NCI-H2171 (cell line): ENCODE measurements at places on chromosomes 2 and 18.

DNA sequence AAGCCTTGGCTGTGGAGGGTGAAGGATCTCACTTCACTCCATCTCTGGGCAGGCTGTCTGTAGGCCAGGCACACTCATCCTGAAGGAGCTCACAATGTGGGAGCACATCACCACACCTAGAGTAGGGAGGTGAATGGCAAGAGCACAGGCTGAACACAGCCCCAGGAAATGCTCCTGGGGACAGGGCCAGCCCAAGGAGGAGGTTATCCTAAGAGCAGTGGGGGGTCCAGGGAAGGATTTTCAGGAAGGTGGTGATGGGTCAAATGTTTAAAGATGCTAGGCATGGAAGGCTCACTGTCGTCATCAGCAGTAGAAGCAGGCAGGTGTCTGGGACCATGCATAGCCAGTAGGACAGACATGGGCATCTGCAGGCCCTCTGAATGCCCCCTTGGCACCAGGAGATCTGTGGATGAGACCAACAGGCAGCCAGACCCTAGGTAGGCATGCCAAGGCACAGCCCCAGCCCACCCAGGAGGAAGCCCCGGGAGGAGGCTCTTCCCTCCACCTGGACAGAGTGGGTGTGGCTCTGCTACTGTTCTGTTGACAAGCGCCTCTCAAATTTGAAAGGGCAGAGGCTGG lies 91.7 kb upstream of the RAB6C start:
- DNase-seq = no peak

- no peak for DNase-seq
Observed at GRCh38 chr18:12904012-12904516, 20.0 kb upstream of the PTPN2 start.

DNA sequence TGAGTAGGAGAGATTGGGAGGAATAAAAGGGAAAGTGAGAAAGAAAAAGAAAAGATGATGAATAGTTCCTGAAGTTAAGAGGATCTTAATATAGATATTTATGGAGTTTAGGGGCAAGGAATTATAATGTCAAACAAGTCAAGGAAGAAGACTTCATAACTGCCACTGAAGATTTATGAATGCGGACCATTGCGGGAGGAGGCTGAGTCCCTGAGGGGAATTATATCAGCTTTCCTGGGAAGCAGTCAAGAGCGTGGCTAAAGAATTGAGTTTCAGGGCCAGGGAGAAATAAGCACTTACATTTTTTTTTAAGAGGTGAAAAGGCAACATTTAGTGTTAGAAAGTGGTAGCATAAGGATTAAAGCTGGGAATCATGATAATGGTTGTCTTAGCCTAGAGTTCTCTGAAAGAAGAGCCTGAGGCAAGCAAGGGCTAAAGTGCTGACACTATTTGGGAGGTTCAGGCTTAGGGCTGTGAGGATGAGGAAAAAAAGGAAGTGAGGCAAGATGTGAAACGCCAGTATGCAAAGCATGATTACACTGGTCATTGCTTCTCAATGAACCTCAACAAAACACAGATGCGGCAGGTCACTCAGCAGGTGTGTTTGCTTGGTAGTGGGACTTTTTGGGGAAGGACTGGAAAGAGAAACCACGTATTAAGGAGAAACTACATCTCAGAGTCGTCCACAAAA lies 217.1 kb downstream of the SLC4A3 start:
- no peak for DNase-seq

- DNase-seq = no peak
Observed at GRCh38 chr2:40251137-40251536, 200.8 kb downstream of the SLC8A1 start.

- DNase-seq = no peak
Observed at GRCh38 chr18:31245820-31246219, 72.1 kb upstream of the DSG1 start.

- no peak for DNase-seq
Observed at GRCh38 chr18:46567196-46567595, 89.8 kb downstream of the LOXHD1 start.

DNA sequence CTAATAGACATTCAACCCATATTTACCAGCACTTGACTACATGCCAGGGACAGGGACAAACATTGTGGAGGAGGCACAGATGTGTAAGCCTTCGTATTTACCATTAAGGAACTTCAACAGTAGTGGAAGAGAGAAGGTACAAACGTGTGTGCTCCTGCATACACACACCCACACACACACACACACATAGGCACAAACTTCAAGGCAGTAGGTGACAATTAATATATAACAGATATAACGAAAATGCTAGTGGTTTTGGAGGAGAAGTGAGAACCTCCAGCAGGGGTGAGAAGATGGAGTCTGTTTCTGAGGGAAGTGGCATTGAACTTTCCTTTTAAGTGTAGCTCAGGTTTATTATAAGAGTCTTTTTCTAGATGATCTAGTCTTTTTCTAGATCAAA lies 231.1 kb downstream of the SETBP1 start:
- no peak for DNase-seq

- DNase-seq = no peak
Observed at GRCh38 chr2:42013409-42013808, 34.4 kb upstream of the PKDCC start.

DNA sequence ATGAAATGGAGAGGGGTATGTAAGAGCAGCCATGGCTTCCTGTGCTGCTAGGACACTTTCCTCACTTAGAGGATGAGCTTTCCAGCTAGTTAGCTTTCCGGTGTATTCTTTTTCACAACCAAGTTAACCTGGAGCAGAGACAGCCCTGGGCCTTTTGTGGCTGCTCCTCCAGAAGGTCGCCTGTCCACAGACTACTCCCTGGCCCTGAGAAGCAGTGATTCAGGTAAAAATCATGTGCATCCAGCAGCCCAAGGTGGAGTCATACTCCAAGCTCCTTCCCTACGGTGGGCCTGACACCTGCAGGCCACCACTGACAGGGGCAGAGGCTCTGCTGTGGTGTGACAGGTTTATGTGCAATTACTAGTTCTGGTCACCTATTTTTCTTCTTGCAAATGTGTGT lies 187.2 kb downstream of the ANKRD30B start:
- DNase-seq = no peak

DNA sequence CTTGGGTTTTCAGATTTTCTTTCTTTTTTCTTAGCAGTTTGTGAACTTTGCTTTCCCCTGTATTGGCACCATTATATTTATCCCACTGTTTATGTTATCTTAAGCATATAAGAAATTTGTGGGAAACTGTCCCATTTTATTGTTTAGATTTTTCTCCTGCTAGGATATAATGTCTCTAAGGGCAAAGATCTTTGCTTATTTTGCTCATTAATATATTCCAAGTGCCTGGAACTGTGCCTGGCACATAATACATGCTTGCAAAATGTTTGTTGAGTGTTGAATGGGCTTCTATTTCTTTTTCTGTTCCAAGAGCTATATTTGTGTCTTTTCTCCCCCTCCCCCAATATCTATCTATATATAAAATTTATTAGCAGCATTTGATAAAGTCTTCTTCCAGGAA lies 5.4 kb downstream of the EPC2 start:
- no peak for DNase-seq

- DNase-seq = no peak
Observed at GRCh38 chr2:181777734-181778133, 97.4 kb upstream of the NEUROD1 start.

GRCh38 chr2:150482111-150482510 lies 5.4 kb downstream of the RND3 start:
- DNase-seq = no peak

GRCh38 chr2:63648632-63649031 lies 59.9 kb downstream of the MDH1 start:
- no peak for DNase-seq

GRCh38 chr2:28927878-28928277 lies 33.4 kb downstream of the WDR43 start:
- no peak for DNase-seq

DNA sequence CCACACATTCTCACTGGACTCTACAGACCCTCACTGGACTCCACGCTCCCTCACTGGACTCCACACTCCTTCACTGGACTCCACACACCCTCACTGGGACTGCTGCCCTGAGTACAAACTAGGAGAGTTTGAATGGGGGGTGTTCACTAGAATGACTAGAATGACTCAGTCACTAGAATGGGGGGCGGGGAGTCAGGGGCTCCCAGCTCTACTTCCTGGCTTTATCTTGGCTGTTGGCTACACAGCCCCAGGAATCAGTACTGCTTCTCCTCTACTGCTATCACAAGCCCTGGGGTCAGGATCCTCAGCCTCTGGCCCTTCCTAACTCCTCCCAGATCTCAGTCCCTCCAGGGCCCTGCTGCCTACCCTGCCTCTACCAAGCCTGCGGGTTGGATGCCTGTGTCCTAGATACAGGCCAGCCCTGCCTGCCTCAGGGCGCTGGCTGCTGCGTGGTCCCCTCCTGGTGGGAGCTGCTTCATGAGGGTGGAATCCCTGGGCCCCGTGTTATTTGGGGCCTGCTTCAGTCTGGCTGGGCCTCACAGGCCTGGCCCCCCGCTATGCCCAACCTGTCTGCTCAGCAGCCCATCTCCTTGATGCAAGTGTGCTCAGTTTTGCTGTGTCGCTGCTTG lies 7.8 kb downstream of the PTMA start:
- DNase-seq = no peak

GRCh38 chr2:3718679-3719078 lies 15.3 kb downstream of the DCDC2C start:
- DNase-seq = no peak

GRCh38 chr2:182792441-182792840 lies 74.0 kb downstream of the FRZB start:
- DNase-seq = no peak

DNA sequence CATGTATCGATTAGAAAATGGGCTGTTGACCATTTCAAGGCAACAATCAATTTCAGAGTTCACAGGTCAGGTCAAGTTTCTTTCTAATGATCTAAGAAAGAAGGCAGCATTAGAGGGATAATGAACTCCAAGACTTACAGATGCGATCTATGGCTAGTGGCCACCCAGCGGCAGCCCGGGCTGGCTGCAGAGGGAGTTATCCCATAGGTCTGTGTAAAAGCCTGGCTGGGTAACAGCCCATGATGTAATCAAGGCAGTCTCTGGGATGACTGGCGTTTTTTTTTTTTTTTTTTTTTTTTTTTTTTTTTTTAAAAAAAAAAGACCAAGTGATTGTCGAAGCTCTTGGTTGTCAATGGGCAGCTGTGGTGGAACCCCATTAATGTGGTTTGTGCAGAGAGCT lies 171.1 kb upstream of the SKOR2 start:
- no peak for DNase-seq

GRCh38 chr18:12257996-12258718 lies 4.0 kb downstream of the CIDEA start:
- no peak for DNase-seq

DNA sequence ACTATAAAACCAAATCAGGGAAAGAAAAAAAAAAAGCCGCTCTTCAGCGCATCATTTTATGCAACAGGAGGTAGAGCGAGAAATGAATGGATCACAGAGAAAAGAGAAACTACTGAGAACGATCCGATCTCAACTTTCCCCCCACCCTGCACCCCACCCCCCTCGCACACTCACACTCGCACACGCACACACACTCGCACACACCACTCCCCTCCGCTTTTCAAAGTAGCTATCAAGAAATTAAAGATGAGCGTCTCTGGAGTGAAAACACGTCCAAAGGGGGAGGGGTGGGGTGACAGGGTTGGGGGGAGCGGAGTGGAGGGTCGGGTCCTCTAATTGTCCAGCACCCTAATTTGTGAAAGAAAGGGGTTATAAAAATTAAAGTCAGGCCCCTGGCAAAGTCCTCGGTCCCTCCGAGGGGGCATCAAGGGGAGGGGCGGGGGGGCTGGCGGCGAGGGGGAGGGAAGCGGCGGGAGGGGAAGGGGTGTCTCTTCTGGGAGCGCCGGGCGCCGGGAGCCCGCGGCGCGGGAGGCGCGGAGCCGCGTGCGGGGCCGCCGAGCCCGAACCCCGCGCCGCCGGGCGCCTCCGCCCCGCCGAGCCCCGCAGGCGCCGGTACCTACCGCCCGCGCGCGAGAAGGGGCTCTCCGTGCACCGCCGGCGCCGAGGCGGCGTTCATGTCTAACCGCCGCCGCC lies 428 bp downstream of the TCF4 start:
- DNase-seq = peak; percentile 64

- no peak for DNase-seq
Observed at GRCh38 chr2:219919506-219919905, 292.1 kb downstream of the SLC4A3 start.

DNA sequence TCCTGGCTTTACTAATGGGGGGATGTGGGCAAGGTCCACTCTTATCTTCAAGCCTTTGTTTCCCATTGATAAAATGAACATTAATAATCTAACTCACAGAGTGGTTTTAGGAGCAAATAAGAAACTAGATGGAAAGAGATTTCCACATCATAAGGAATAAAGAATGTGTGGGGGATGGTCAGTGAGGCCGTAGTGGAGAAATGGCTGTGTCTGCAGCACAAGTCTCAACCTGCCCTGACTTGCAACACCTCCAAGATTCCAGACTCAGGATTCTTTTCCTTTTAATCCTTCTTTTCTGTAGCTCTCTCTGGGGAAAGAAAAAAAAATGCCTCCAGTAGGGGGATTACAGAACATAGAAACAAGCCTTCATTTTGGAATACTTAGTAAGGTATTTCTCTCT lies 124.2 kb upstream of the MEX3C start:
- no peak for DNase-seq

- no peak for DNase-seq
Observed at GRCh38 chr18:33700513-33700976, 122.5 kb downstream of the ASXL3 start.

GRCh38 chr2:5693287-5694201 lies 1.4 kb downstream of the SOX11 start:
- DNase-seq = peak; percentile 48

- no peak for DNase-seq
Observed at GRCh38 chr2:42788-43187, 3.5 kb downstream of the FAM110C start.

DNA sequence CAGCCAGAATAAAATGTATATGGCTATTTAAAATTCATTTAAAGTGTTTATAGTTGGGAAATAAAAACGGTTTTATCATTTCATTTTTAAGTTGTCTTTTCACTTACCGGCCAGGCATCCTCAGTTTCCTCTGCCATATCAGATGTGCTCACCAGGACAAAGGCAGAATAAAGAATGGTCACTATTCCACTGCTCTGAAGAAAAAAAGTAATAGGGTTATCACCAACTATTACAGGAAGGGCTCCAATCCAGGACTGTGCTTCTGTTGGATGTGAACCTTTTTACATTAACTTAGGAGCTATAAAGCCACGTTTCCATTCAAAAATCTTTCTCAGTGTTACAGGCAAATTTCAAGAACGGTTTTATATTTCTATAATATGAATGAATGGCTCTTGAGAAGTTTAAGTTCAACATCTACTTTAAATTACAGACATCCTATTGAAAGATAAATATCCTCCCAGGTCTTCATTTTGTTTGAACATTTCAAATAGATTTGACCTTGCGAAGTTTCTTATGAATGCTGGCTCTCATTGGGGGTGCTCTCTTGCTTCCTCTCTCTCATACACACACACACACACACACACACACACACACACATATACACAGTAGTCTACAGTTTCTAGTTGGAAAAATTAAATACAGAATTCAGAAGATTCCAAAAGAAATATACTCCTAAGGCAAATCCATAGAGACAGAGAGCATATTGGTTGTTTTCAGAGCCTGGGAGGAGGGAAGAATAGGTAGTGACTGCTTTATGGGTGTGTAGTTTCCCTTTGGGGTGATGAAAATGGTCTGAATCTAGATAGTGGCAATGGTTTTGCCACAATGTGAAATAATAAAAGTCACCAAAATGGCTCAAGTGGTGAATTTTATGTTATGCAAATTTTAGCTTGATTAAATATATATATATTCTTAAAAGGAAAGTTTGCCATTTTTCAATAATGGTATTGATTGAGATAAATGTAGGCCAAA lies 2.9 kb upstream of the SLC40A1 start:
- no peak for DNase-seq
